ENCODE measurements at places on chromosomes 5 and 9. TPM values are rescaled to one million over a fixed set of nuclear protein-coding genes. Genes with fewer than 3 reads are reported as not detected.

Gene TPD52L3
- total RNA-seq: not detected

Gene SYK
- total RNA-seq: 88.9 TPM

Gene ZNF608
- 27.9 TPM for total RNA-seq

Gene SUSD3
- 5.3 TPM for total RNA-seq

Gene PTGS1
- total RNA-seq: 14.9 TPM

Gene IRX2
- total RNA-seq: 52.1 TPM

Gene SH3GL2
- 1.3 TPM for total RNA-seq

Gene CNTFR
- 2.5 TPM for total RNA-seq

GRCh38 chr9:132116583-132116982 lies 36.9 kb upstream of the MED27 start:
- DNase-seq: no peak

DNA sequence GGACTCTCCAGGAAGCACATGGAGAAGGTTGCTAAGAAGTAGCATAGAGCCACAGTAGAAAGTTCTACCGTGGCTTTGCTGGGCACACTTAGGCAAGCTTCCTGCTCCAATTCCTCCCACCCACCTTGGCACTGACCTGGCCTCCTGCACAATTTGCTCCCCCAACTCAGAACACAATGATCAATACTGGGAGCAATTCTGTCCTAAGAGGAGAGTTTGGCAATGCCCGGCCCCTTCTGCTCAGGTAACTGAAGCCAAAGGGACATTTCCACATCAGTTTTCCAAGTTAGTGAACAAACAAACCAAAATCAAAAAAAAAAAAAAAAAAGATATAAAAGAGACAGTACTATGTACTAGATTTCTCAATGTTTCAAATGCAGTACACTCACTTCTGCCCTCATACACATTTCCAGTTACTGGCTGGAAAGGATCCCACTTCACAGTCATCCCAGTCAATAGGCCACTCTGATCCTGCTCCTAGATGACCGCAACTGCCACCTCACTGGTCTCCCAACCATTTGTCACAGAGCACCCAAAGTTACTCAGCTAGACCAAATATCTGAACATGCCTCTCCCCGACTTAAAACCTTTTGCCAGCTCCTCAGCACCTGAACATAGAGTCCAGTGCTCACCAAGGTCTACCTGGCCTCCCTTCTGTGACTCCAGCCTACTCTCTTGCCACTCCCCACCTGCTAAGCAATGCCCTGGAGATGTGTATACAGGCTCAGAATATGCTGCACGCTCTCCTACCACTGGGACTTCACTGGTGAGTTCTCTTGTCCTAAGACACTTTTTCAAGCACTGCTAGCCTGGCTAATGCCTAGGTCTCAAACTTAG lies 21.3 kb downstream of the ABCA1 start:
- no peak for DNase-seq

DNA sequence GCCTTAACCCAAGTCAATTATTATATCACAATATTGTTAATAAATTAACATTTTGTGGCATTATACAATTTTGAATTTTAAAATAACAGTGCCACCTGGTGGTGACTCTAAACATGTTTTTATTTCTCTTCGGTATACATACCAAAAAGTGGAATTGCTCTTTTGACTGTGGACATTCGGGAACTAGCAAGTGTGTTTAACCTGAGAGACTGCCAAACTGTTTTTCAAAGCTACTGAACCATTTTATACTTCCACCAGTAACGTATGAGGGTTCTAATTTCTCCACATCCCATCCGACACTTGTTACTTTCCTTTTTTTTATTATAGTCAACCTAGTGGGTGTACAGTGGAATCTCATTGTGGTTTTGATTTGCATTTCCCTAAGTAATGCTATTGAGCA lies 18.3 kb upstream of the HSDL2 start:
- DNase-seq: no peak

GRCh38 chr5:89287964-89288363 lies 405.0 kb upstream of the MEF2C start:
- DNase-seq: no peak

GRCh38 chr9:129071526-129072126 lies 9.3 kb upstream of the DOLPP1 start:
- DNase-seq: no peak

GRCh38 chr5:83029912-83030311 lies 47.3 kb downstream of the TMEM167A start:
- no peak for DNase-seq

DNA sequence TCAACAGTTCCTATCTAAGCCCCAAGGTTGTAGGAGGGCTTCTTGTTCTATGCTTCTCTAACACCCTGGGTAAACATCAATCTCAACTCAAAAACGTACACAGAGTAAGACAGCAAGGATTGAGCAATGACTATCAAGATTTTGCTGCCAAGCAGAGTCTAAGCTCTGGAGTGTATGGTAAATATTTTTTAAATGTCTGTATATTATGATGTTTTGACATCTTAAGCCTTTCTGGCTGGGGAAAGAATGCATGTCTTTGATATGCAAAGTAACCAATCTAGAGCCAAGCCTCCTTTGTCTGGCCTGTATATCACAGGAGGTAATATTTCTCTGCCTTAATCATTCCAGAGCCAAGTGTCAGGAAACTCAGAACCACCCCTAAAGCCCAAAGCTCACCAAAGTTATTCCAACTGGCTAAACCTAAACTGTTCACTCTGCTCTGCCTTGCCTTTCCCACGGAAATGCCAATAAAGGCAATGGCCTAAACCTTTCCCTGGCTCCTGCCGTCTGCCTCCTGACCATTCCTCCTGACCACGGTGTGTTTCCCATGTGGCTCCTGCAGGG lies 45.2 kb downstream of the YIPF5 start:
- DNase-seq: no peak

DNA sequence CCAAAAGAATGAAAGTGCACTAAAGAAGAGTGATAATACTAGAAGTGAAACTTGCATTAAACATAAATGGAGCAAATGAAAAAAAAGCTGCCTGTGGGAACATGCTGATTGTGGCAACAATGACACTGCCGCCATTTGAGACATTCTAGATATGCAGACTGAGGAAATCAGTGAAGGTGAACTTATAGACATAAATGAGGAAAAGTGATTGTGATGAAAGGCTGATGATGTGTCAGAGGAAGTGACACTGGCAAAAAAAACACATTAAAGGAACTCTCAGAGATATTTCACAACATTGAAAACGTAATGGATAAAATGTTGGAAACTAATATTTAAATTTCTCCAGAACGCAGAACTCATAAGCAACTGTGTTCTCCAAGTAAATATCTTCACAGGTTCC lies 1.2 kb downstream of the ERCC8 start:
- DNase-seq: no peak

DNA sequence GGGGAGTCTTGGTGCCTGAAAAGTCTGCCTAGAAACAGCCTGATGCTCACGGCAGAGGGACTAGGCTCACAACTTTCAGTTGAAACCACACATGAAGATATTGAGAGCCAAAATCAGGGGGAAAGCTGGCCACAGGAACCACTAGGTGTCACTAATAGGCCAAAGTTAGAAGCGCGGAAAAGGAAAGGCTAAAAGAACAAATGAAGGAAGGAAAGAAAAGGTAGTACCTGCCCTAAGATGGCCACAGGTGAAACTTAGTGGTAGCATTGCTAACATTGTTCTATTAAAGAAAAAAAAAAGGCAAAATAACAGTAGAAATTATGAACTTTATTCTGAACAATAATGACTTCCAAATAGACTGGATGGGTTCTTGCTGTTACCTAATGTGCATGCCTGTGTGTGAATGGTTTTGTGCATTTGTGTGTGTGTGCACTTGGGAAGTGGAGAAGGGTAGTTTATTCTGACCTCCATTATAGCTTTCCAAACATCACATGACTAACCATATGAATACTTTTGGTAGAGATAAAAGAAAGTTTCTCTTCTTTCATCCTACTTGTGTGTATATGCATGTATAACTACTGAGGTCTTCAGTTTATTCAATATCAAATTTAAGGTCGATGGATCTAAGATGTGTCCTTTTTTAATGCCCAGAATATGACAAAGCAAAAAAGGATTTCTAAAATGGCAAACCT lies 2.1 kb upstream of the RFESD start:
- no peak for DNase-seq

DNA sequence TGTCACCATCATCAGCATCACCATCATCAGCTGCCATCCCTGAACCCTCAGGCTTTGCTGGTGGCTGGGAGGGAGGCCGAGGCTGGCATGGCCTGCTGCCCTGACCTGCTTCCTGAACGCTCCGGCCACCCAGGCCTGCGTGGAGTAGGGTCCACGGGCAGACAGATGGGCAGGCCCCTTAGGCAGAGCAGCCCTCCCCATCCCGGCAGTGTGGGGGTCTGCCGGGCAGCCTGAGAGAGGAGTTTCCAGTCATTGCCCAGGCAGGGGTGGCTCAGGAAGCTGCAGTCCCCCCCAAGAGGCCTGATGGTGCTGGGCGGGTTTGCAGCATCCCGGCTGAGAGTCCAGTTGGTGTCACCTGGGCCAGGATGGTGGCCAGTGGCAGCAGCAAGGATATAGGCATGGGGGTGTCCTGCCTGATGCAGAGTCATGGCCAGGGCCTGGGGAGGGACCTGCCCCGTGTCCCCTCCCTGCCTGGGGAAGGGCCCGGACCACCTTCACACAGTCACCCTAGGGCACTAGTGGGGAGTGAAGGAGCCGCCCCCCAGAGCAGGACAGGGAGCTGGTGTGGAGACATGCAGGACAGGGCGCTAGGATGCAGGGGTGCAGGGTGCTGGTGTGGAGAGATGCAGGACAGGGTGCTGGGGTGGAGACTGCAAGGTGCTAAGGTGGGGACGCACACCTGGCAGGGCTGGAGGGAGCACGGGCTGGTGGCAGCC lies 7.7 kb upstream of the EGFL7 start:
- DNase-seq: peak; percentile 45

DNA sequence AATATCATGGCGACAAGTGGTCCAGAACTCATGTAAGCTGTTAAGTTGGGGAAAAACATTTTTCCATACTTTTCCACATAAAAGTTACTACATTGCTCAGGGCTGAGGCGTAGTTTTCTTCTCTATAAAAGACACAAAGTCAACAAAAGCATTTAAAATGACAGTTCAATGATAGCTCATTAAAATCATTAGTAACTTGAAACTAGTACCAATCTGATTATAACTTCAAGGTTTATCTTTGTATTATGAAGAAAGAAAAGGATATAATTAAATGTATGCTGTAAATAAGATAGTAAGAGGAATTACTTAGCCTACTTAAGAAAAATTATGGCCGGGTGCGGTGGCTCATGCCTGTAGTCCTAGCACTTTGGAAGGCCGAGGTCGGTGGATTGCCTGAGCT lies 9.9 kb downstream of the NME5 start:
- DNase-seq: no peak

- no peak for DNase-seq
Observed at GRCh38 chr5:68958428-68958827, 135.4 kb upstream of the SLC30A5 start.

GRCh38 chr5:85266692-85267091 lies 882.0 kb upstream of the EDIL3 start:
- DNase-seq: no peak

- no peak for DNase-seq
Observed at GRCh38 chr9:128252317-128253139, 23.3 kb downstream of the GOLGA2 start.

GRCh38 chr9:125038166-125038565 lies 97.3 kb upstream of the GOLGA1 start:
- DNase-seq: no peak

- DNase-seq: no peak
Observed at GRCh38 chr5:144742361-144742760, 571.7 kb downstream of the KCTD16 start.

- DNase-seq: no peak
Observed at GRCh38 chr5:141382469-141383294, at the start of gene PCDHGA7. PCDHGA7 (plus strand) TSS chr5:141382742; CDS start chr5:141382900, 158 bp downstream.

- DNase-seq: no peak
Observed at GRCh38 chr5:98050583-98050982, 722.9 kb upstream of the RGMB start.

DNA sequence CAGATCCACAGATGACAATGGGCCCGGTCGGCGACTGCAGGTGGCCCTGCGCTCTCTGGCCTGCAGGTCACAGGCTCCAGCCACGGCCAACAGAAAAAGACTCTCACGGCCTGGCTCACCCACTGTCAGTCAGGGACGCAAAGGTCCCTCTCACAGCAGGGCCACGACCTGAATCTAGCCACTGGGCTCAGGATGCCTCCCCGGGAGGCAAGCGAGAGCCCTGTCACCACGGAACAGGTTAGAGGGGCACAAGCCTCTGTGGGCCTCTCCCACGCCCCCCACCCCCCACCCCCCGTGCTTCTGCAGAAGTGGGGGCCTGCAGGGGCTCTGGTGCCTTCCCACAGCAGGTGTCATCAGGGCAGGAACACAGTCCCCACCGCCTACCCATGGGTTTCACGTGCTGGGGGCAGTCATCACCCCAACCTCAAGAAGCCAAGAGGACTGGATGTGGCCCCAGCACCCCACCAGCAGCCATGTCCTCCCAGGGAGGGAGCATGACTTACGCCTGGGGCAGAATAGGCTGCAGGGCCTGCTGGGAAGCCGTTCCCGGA lies 17.3 kb upstream of the EGFL7 start:
- peak; percentile 57 for DNase-seq

GRCh38 chr5:6046296-6046967 lies 331.9 kb downstream of the MED10 start:
- no peak for DNase-seq

- no peak for DNase-seq
Observed at GRCh38 chr5:142115937-142116614, 7.5 kb downstream of the NDFIP1 start.

DNA sequence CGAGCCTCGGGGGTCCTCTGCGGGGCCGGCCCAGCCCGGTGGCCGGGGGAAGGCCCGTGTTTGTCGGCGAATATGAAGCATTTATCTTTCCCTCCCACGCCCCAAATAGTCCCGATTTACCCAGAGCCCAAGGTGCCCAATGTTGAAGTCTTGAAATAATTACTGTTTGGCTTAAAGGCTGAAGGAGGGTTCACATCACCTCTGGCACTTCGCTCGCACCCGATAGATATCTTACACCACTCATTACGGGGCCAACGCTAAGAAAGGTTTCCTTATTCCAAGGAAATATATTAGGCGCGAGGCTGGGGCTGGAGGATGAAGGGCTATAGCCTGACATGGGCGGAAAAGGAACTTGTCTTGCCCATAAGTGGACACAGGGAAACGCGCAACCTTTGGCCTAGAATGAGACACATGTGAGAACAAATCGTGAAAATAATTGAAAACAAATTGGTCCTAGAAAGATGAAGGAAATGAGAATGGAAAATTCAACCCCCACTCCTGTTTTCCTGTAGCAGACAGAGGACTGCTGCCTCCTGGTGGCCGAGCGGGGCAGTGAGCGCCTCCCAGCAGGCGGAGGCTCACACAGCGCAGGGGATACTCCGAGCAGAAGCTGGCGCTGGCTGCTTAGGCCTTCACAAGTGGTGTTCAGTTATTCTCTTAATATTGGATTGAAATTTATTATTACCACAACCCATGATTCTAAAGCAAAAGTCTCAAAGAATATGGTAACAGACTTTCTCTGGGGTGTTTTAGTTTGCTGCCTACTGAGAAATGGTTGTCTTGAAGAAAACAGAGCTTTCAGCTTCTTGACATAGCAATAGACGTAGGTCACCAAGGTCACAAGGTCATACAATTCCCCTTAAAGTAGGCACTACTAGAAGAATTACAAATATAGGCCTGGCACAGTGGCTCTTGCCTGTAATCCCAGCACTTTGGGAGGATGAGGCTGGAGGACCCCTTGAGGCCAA lies 7.9 kb downstream of the CCL21 start:
- DNase-seq: peak; percentile 87

GRCh38 chr5:123035918-123036390 lies 571 bp downstream of the PPIC start:
- peak; percentile 81 for DNase-seq

- no peak for DNase-seq
Observed at GRCh38 chr9:23683611-23684061, 142.4 kb downstream of the ELAVL2 start.

- peak; percentile 97 for DNase-seq
Observed at GRCh38 chr5:83076742-83077661, at the start of the genes TMEM167A and XRCC4. TMEM167A (minus strand) TSS chr5:83077394; CDS start chr5:83077323, 71 bp downstream. XRCC4 (plus strand) TSS chr5:83077547; CDS start chr5:83104920, 27,373 bp downstream.
